Peyer's patch (tissue), 4 donors: ENCODE measurements at places on chromosomes 11 and 22. TPM values are rescaled to one million over a fixed set of nuclear protein-coding genes. Genes with fewer than 3 reads are reported as not detected.

DNA sequence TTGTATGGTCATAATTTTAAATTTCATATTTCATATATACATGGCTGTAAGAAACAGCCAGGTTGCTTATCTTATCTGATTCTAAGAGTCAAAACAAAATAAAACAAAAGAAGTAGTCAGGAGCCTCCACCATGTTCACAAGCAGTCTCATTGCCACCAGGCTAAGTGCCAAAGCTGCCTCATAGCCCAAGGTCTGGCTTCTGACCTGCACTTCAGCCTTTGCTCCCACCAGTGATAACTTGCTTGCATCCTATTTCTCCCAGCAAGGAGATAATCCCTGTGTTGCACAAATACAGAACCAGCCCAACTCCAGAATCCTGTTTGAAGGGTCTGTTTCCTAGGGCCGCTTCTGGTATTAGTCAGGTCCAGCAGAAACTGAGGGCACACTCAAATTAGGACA, 53.9 kb upstream of the TSKU start:
- no peak overlapping the region for H3K4me3 ChIP-seq
- H3K27ac ChIP-seq, result no peak overlapping the region
- H3K36me3 ChIP-seq, result no peaks in the 10 kb centered on the region

GRCh38 chr11:122746611-122747244, 91.2 kb downstream of the UBASH3B start:
- peaks cover 19% of the 10 kb centered on the region for H3K4me1 ChIP-seq
- peak overlapping the region; percentile 81 for H3K27ac ChIP-seq
- no peaks in the 10 kb centered on the region for H3K27me3 ChIP-seq
- no peak for DNase-seq
- no peak overlapping the region for H3K4me3 ChIP-seq
- no peaks in the 10 kb centered on the region for H3K36me3 ChIP-seq

DNA sequence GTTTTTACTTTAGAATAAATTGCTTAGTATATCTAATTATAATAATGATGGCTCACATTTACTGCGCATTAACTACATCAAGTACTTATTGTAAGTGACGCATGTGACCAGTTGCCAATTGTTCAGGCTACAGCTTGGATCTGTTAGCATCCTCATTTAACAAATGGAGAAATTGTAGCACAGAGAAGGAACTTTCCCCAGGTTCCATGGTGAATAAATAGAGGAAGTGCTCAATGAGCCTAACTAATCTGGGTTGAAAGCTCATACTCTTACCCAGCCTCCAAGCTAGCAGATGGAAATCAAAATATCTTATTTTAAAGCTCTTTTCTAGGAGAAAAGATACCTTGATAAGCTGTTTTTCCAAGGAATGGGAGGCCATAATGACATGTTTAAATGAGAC, 19.8 kb downstream of the MMP27 start:
- no peak overlapping the region for H3K27ac ChIP-seq
- DNase-seq, result no peak
- no peaks in the 10 kb centered on the region for H3K27me3 ChIP-seq

DNA sequence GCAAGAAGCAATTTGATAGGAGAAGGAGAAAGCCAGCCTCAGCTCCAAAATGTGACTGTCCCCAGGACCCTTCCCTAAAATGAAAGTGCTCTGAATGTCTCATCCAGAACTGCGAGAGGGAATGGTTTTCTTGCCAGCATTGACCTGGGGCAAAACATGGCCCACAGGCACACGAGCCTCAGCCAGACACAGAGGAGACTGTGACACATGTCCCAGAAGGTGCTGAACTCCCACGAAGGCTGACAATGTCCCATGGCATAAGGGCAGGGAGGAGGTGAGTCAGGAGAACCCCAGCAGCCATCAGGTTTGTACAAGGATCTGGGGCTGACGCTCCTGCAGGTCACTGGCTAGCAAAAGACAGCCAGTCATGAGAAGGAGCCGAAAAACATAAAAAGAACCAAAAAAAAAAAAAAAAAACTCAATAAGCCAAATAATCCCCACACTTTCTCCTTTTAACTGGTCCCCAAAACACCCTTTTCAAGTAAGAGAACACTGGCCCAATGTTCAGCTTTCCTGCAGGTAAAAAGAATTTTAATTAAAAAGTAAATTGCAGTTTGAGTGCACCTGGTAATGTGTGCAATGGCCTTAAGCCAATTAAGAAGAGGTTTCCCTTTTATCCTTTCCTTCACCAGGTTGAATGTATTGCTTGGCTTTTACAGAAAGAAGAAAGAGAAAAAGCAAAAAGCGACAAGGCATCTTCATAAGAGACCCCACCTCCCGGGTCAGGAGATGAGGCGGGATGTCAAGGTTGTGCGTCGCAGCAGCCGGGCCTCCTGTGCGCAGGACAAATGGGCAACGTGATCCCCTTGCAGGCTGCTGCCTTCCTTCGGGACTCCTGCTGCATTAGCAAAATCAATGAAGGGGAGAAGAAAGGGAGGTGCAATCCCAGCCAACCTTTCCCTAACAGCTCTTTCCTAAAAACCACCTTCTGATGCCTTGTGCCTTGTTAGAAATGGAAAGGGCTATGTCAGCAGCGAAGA, 43.6 kb downstream of the GALNT18 start:
- no peak for DNase-seq
- no peaks in the 10 kb centered on the region for H3K4me1 ChIP-seq
- H3K36me3 ChIP-seq, result no peaks in the 10 kb centered on the region
- no peak overlapping the region for H3K27ac ChIP-seq
- H3K27me3 ChIP-seq, result no peaks in the 10 kb centered on the region

DNA sequence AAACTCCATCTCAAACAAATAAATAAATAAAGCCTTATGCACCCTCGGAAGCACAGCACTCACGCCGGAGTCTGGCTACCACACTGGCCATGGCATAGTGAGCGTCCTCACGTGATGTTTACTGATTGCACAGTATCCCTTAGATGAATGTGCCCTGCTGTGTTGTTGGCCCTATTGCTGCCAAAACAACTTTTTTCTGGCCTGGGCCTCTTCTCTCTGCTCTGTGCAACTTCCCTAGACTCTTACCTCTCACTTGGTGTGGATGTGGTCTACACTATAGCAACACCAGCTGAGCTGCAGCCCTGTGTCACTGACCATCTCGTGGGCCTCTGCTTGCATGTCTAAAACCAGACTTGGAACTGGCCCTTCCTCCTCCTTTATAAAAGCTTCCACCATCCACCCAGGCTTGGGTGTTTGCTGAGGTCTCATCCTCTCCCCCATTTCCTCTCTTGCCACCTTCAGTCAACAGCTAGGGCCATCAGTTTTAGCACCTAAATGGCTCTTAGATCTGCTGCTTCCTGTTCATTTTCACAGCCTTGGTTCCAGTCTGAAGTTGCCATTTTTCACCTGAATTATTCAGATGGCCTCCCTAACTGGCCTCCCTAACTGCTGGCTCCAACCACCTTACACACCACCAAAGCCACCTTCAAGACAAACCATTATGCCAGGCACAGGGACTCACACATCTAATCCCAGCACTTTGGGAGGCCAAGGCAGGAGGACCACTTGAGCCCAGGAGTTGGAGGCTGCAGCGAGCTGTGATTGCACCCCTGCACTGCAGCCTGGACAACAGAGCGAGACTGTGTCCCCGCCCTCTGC, 9.2 kb downstream of the ZNF74 start:
- no peaks in the 10 kb centered on the region for H3K27me3 ChIP-seq
- H3K27ac ChIP-seq, result no peak overlapping the region
- no peak overlapping the region for H3K4me3 ChIP-seq
- peaks cover 30% of the 10 kb centered on the region for H3K36me3 ChIP-seq

- peak within 1 kb of the TSS; percentile 100 for H3K27ac ChIP-seq
- DNase-seq, result peak; percentile 70
- H3K4me3 ChIP-seq, result peak within 1 kb of the TSS; percentile 90
- H3K27me3 ChIP-seq, result no peaks in the 10 kb centered on the region
- H3K36me3 ChIP-seq, result peaks cover 39% of the 10 kb centered on the region
- H3K4me1 ChIP-seq, result peaks cover 4% of the 10 kb centered on the region
These were observed at the start of gene HSPA8 for GRCh38 chr11:123061403-123062157. Gene HSPA8 (minus strand): TSS chr11:123062136. CDS start chr11:123061324, 812 bp downstream.

DNA sequence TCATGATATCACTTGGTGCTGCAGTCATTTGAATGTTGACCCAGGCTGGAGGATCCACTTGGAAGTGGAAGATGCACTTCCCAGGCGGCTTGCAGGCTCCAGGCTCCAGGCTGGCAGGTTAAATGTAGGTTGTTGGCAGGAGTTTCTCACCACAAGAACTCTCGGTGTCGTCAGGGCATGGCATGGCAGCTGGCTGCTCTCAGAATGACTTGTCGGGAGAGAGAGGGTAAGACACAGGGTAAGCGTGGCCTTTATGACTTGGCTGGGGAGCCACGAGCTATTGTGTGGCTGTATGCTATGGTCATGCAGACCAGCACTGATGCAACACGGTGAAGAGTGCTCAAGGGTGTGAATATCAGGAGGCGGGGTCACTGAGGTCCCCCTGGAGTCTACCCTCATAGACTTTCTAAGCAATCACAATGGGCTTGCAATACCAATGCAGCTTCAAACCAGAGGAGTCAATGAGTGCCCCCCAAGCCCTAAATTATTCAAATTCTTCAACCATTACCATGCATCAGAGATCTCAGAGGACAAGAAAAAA, 1027.7 kb downstream of the OPCML start:
- H3K4me1 ChIP-seq, result no peaks in the 10 kb centered on the region
- no peak overlapping the region for H3K27ac ChIP-seq
- H3K4me3 ChIP-seq, result no peak overlapping the region
- H3K27me3 ChIP-seq, result no peaks in the 10 kb centered on the region
- DNase-seq, result no peak

- H3K27me3 ChIP-seq, result no peaks in the 10 kb centered on the region
- no peak overlapping the region for H3K4me3 ChIP-seq
- H3K27ac ChIP-seq, result no peak overlapping the region
- DNase-seq, result no peak
These were observed 96.8 kb downstream of the WNT7B start for GRCh38 chr22:45880091-45880715.

DNA sequence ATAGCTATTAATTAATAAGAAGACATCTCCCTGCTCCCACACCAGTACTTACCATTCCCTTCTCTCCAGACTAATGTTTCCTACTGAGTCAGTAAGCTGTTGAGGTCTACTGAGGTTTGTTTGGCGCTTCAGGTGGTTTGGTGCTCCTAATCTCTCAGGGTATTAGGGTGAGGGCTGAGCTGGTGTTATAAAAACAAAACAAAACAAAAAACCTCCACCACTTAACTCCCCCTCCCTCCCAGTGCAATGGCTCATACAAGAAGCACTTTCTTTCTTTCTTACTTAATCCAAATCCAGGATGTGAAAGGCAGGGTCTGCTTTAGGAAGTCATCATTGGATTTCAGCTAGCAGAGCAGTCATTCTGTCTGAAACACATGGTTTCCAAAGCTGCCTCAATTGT, 15.3 kb downstream of the CSTPP1 start:
- H3K4me1 ChIP-seq, result no peaks in the 10 kb centered on the region
- no peak overlapping the region for H3K4me3 ChIP-seq
- DNase-seq, result no peak
- no peaks in the 10 kb centered on the region for H3K36me3 ChIP-seq

GRCh38 chr22:44026630-44027511, 2.8 kb downstream of the PARVB start:
- H3K36me3 ChIP-seq, result no peaks in the 10 kb centered on the region
- peak overlapping the region; percentile 89 for H3K27ac ChIP-seq
- H3K4me3 ChIP-seq, result peak overlapping the region; percentile 11

GRCh38 chr11:134248910-134249480, 4.2 kb downstream of the THYN1 start:
- H3K4me1 ChIP-seq, result peaks cover under 1% of the 10 kb centered on the region
- H3K4me3 ChIP-seq, result no peak overlapping the region
- H3K27me3 ChIP-seq, result no peaks in the 10 kb centered on the region
- H3K36me3 ChIP-seq, result no peaks in the 10 kb centered on the region
- no peak for DNase-seq

DNA sequence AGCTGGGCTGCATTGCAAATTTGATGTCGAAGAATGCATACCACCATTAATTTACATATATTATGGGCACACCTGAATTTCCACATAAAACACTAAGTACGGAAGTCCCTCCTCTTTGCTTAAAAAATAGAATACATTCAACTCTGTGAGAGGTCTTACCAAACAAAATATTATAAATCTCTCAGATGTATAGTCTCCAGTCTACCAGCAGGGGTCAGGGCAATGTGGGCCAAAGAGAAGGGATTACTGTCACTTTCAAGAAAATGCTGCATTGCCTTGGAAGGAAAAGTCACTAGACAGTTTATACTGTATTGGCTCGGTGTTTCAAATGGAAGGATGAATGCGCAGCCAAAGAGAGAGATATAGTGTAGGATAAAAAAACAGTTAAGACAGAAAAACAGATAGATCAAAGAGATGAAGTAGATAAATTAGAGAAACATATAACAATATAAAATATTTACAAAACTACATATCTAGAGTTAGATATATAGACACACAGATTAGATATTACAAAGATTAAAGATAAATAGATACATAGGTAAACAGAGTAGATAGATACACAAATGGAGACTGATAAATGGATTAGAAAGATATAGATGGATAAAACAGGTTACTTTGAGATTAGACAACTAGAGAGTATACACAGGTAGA, 20.9 kb downstream of the SERGEF start:
- no peaks in the 10 kb centered on the region for H3K36me3 ChIP-seq
- no peak overlapping the region for H3K4me3 ChIP-seq
- DNase-seq, result no peak
- no peak overlapping the region for H3K27ac ChIP-seq
- H3K27me3 ChIP-seq, result no peaks in the 10 kb centered on the region
- no peaks in the 10 kb centered on the region for H3K4me1 ChIP-seq

UBXN1 gene
- 102 TPM for total RNA-seq
